ENCODE measurements at places on chromosomes 16 and 17.

GRCh38 chr17:49914096-49914490, 54.9 kb upstream of the DLX4 start:
- no peak for DNase-seq

- no peak for DNase-seq
Observed at GRCh38 chr16:56480776-56481467, 29.6 kb downstream of the OGFOD1 start.

- peak; percentile 24 for DNase-seq
Observed at GRCh38 chr17:64491034-64491860, 5.6 kb downstream of the POLG2 start.

DNA sequence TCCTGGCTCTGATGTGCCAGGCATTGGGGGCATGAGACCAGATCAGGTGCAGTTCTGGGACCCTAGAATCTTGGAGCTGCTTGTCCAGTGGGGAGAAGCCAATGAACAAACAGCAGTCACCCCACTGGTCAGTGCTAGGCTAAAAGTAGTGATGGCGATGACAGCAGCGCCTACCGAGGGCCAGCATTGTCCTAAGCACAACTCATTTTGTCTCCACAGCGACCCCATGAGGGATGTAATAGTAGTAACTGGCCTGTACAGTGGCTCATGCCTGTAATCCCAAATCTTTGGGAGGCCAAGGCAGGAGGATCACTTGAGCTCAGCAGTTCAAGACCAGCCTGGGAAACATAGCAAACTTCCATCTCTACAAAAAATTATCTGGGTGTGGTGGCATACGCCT, 6.2 kb downstream of the SMCR8 start:
- DNase-seq = no peak

GRCh38 chr17:21090902-21091618, 35.7 kb upstream of the DHRS7B start:
- DNase-seq = no peak

DNA sequence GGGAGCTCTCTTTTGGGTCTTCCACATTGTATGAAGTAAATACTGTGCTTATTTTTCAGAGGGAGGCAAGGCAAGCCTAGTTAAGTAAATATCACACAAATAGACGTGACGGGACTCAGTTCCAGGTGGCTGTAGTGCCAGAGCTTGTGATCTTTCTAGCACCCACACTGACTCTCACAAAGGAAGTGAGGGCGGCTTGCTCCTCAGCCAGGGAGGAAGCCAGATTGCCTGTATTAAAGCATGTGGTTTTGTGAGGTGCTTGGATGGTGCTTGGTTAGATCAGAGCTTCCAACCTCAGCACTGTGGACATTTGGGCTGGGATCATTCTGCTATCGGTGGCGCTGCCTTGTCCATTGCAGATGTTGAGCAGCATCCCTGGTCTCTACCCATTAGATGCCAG, 80.1 kb downstream of the VAT1L start:
- no peak for DNase-seq

DNA sequence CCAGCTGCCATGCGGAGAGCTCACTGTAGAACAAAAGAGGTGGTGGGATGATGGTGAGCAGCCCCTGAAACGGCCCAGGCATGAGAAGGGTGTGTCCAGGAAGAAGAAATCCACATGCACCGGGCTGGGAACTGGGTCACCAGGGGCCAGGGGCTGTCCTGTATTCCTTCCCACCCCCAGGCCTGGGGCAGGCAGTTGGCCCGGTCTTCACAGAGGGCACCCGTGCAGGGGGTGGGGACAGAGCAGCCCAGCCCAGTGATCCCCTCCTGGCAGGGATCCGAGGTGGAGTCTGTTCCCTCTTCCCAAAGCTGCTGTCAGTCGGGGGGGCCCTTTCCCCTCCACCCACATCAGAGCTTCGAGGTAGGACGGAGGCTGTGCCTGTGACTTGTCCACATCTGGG, 9.2 kb downstream of the HS3ST6 start:
- no peak for DNase-seq

- DNase-seq = no peak
Observed at GRCh38 chr17:28272166-28272565, 46.8 kb upstream of the TMEM97 start.

- DNase-seq = no peak
Observed at GRCh38 chr16:57723170-57723569, 12.4 kb upstream of the KATNB1 start.

DNA sequence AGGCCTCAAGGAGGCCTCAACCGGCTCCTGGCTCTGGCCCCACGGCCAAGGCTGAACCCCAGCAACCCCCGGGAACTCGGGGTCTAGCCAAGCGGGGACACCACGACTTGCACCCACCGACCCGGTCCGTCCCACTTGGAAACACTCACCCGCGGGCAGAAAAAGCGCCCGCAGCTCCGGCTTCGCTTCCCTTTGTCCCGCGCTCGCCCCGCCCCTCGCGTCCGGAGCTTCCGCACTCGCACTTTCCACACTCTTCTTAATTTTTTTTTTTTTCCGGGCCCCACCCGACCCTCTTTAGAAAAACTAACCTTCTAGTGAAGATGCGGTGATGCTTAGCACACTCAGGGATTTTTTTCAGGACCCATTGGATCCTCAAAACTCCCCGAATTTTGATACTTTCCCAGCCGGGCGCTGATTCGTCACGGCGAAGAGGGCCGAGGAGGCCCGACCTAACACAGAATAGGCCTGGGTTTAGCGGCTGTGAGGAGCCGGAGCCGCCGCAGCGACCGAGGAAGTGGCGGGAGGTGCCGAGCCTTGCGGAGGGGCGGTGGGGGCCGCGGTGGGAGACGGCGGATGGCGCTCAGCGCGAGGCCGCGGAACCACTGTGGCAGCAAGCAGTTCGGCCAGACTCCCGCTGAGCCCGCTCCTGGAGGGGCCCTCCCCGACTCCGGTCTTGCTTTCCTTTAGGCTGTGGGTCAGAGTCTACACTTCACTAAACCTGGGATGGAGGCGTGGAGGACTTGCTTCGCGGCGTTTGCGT, at the start of gene SMARCE1:
Gene SMARCE1 (minus strand): TSS at position 195 of the 760 bp plus-strand sequence. CDS start 2,016 bp downstream, outside the sequence.
- DNase-seq = peak; percentile 73

DNA sequence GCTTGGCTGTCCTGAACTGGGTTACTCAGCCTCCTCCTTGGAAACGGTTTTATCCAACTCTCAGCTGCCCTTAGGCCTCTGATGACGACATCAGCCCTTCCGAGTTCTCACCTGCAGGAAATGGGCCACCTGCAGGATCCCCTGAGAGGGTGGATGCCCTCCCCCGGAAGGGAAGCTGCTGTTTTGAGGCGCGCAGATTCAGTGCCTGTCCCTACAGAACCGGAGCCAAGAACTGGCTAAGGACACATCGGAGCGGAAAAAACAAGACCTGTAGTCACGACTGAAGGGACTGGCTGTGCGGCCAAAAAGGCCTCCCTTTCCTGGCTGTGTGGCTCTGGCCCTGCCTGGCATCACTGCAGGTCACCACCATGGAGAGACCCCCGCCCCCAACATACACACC, 11.7 kb upstream of the C16orf95 start:
- no peak for DNase-seq

DNA sequence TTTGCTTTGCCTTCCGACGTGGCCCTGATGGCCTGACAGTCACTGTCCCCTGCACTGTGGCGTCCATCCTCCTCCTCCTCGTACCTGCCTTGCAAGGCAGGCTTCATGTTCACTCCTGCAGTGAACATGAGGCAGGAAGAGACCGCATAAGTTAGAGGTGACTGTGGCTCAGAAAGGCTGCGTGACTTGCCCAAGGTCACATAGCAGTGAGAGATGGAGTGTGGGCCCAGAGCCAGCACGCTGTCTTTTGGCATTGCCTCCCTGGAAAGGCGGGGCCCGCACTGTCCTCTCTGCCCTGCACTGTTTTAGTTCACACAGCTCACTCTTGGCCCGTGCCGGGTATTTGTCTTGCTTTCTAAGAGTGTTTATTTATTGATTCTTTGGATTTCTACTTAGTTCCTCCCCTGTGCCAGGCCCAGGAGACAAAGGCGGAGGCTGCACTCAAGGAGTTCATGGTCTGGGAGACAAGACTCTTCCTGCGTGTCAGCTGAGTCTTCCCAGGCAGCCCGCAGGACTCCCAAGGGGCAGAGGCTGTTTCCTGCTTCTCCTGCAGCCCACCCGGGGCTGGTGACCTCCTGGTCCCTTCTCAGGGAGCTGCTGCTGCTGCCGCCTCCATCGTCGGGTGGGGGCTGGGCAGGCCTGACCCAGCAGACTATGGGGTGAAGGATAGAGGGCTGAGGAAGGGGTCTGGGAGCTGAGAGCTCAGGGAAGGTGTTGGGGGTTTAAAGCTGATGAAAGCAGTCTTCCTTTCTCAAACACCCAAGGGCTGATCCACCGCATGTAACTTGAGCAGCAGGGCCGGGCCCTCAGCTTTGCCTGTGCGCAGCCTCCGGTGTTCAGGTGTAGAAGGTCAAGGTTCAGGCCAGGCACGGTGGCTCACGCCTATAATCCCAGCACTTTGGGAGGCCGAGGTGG, 12.7 kb downstream of the CYGB start:
- DNase-seq = no peak

GRCh38 chr17:8012996-8013640, 10.7 kb downstream of the GUCY2D start:
- DNase-seq = no peak
